Nucleus accumbens (tissue), 56 donors: ENCODE measurements at places on chromosomes 13 and 19.

GRCh38 chr19:51327066-51328001 is 14.6 kb downstream of the VSIG10L start:
- no peak for DNase-seq

DNA sequence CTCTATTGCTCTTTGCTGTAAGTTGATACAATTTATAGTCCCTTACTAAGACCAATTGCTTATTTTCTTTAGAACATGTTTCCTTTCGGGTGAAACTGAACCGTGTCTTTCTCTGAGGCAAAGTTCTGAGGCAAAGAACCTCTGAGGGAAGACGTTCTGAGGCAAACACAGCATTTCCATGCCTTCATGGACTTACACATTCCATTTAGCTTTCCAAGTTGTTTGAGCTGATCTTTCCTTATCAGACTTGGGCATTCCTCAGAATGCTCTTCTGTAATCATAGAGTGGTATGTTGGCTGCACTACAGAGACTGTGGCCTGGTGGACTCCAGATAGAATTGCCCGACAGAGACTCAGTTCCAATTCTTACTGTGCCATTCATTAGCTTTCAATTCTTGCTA is 579.1 kb downstream of the KCTD12 start:
- DNase-seq: no peak

DNA sequence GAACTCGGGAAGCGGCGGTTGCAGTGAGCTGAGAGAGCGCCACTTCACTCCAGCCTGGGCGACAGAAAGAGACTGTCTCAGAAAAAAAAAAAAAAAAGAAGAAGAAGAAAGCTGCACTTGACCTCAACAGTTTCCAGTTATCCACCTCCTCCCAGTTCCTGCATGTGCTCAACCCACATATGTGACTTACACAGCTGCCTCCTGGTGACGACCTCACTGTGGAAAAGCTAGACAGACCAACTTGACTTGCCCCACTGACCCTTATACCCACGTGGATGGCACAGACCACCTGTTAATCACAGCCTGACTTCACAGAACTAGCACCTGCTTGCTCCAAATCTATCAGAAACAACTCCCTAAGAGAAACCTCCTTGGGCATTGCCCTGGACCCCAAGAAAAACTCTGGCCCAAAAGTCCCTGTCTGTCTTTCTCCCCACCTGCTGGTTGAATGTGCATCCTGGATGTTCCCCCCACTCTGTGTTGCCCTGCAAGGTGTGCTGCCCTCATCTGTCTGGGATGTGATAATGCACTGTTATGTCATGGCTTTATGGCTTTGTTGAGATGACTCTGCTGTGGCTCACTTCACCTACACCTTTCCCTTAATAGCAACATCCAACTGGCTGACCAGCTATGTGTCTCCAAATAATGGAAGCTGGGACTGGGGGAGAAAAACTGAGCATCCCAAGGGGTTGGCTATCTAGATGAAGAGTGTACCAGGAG is 2.8 kb downstream of the ZNF20 start:
- no peak for DNase-seq

DNA sequence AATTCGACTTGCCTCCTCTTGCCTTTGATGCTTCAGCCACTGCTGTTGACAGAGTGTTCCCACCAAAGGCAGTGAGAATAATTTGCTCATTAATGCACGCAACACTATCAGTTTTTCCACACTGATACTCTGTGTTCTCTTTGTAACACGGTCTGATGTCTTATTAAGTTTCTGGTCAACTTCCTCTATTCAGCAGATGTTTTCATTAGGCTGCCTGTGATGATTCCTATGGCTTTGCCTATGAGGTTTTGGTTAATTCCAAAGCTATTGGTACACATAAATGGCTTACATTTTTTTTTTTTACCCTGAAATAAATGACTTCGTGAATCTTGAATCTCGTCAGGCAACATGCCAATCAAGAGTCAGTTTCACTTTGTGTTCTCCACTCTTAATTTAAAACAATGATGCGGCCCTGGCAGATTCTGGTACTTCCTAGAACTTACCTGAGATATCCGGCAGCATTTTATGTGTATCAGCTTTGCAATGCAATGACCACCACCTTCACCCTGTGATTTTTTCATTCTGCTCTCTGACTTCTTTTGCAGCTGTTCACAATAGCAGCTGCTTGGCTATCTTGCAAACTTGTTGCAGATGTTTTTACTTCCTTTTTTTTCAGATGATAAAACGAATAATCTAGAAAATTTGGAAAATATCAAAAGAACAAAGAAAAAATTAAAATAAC is 27.5 kb upstream of the KL start:
- DNase-seq: no peak

- no peak for DNase-seq
These were observed 26.4 kb downstream of the PTPRS start for GRCh38 chr19:5314012-5314906.

- no peak for DNase-seq
These were observed 442.1 kb downstream of the PCDH20 start for GRCh38 chr13:60973529-60973928.

DNA sequence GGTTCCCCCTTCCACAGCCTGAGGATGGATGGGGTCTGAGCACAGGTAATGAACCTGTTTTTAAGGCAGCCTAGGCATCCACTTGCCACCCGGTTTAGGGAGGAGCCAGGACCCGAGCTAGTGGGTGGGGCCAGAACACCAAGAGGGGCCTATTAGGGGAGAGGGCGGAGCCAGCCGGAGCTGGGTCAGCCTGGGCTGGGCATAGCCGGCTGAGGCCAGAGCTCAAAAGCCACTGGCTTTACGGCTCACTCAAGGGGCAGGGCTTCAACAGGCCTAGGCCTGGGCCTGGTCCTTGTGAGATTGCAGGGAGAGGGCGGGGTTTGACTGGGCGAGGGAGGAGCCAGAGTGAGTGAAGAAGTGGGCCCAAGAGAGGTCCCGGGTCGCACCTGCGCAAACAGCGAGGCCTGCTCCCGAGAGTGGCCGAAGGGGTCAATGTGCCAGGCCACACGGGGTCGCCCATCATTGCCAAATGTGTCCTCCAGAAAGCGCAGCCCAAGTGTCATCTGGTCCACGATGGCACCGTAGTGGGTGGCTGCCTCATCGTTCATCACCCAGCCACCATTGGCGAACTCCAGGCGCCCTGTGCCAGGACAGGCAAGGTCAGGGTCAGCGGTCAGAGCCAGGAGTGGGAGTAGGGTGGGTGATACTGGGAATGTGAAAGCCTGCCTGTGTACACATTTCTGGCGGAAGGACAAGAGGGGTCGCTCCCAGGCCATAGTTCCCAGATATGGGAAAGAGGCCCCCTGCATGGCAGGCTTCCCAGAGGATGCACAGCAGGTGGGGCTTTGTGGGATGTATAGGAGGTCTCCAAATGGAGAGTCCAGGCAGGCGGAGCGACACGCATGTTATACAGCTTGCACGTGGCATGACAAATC is 1.9 kb downstream of the MAN2B1 start:
- DNase-seq: no peak

- no peak for DNase-seq
These were observed 2.5 kb downstream of the ZC3H4 start for GRCh38 chr19:47111006-47111621.

DNA sequence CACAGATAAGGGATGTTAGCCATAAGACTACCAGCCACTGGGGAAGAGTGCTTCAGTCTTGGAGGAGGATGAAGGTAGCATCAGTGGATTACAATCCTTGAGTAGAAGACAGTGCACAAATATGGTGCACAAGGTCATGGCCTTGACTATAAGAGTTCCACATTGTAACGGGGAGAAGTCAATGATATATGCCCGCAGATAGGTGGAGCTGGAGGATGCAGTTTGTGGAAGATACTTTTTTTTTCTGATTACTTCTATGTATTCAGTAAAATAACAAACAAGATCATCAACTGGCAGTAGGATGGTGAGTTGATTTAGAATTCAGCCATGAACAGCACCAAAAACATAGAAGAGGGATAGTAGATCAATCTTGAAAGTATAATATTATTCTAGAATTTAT is 926.8 kb upstream of the MIR17HG start:
- DNase-seq: no peak

DNA sequence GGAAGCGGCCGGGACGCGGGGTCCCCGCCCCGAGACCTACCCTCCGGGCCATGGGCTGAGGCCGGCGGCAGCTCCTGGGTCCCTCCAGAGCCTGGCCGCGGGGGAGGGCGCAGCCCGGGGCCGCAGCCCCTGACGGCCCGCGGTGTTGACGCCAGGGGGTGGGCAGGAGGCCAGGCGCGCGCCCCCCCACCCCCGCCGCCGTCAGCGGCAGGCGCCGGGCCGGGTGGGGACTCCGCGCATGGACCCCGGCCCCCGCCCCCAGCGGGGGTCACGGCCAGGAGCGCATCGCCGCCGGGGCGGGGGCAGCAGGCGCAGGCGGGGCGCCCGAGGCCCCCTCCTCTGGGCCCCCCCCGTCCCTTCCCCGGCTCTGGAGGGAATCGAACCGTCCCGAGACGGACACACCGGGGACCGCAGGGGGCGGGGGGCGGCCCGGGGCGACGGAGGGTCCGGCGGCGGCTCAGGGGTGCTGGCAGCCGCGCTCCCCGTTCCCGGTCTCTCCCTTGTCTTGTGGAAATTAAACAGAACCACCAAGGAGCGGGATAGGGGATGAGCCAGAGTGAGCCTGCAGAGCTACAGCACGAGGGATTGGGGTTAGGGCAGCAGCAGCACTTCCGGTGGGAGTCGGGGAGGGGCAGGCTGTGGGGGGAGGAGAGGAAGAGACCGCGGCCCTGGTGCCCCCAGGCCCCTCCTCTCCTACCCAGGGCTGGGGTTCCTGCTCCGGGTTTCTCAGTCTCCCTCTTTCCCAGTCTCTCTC is at the start of gene MEIS3:
Gene MEIS3 (minus strand): TSS at position 498 of the 754 bp plus-strand sequence. CDS start 446 bp downstream, at position 52.
- no peak for DNase-seq

- no peak for DNase-seq
These were observed at the start of gene F2RL3 for GRCh38 chr19:16888629-16889365. F2RL3 (plus strand) TSS chr19:16888999; CDS start chr19:16889190, 191 bp downstream.

DNA sequence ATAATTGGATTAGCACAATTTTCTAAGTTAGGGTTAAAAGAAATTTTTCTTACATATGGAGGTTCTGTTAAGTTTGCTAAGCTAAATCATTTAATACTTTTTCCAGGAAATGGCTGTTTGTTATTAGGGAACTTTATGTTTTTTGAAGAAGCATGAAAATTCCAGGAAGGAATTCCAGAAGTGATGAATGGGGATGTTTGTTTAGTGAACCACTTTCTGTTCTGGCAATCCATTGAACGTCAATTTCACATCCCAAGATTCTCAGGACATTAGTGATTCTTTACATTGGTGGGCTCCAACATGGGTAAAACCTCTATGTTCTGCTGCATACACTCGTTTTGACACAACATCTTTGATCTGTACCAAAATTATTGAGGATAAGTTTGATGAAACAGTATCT is 534.4 kb downstream of the IRS2 start:
- DNase-seq: no peak
